ENCODE measurements at places on chromosomes 1 and 21.
A peak's percentile ranks its signal among the peaks of the same experiment; 100 is the strongest.

GRCh38 chr1:215865060-215865459, 298.0 kb downstream of the KCTD3 start:
- DNase-seq, result no peak

- DNase-seq, result no peak
Observed at GRCh38 chr1:47257224-47257623, 25.2 kb upstream of the TAL1 start.

- no peak for DNase-seq
Observed at GRCh38 chr21:36719614-36720013, 20.7 kb downstream of the SIM2 start.

- peak; percentile 49 for DNase-seq
Observed at GRCh38 chr1:95041491-95042165, 31.1 kb downstream of the ALG14 start.

Data from T1000 (cell line).